ENCODE measurements at places on chromosomes 12 and 14. TPM values are rescaled to one million over a fixed set of nuclear protein-coding genes. Genes with fewer than 3 reads are reported as not detected.

Gene ABHD12B
- 7.6 TPM for total RNA-seq

Gene NINJ2
- total RNA-seq, result 29.0 TPM

Gene KRT72
- 0.37 TPM for total RNA-seq

Gene BCL11B
- 4.5 TPM for total RNA-seq

Gene ZFYVE1
- total RNA-seq, result 13.4 TPM

Gene HOXC5
- total RNA-seq, result 0.22 TPM

Gene LRR1
- 13.6 TPM for total RNA-seq

Gene ACOT6
- not detected for total RNA-seq

Gene PSMB11
- not detected for total RNA-seq

Gene VCPKMT
- total RNA-seq, result 9.0 TPM

Gene TRIAP1
- total RNA-seq, result 14.4 TPM

Gene FOXN4
- not detected for total RNA-seq

Gene PDE3A
- total RNA-seq, result 3.3 TPM

Gene KLRD1
- total RNA-seq, result 7.3 TPM

Gene SMOC1
- total RNA-seq, result not detected

Gene GAS2L3
- 20.5 TPM for total RNA-seq

Gene MGST1
- 247 TPM for total RNA-seq

Gene TGFB3
- 28.6 TPM for total RNA-seq

Gene LALBA
- total RNA-seq, result not detected

Gene BDKRB1
- total RNA-seq, result not detected

Gene ITGA7
- 6.0 TPM for total RNA-seq

Gene DACT1
- total RNA-seq, result 1.0 TPM

Gene TUBA1C
- 83.6 TPM for total RNA-seq

Gene ZFHX2
- 2.2 TPM for total RNA-seq

Gene ASCL4
- not detected for total RNA-seq

Gene KRT78
- total RNA-seq, result not detected

Gene IL26
- not detected for total RNA-seq

Gene NGB
- not detected for total RNA-seq

Gene WIF1
- 250 TPM for total RNA-seq

Gene HAL
- 5.2 TPM for total RNA-seq

Gene C3AR1
- total RNA-seq, result 12.8 TPM

Gene SPIC
- not detected for total RNA-seq

Gene AMN
- total RNA-seq, result 20.9 TPM

Gene SLC38A4
- not detected for total RNA-seq

Gene ART4
- 5.3 TPM for total RNA-seq

Gene NELL2
- total RNA-seq, result 12.6 TPM

Gene DEGS2
- 4.4 TPM for total RNA-seq

Gene MYO1H
- not detected for total RNA-seq

Gene TAS2R7
- total RNA-seq, result not detected

Gene KLRC3
- total RNA-seq, result not detected

Gene HNRNPC
- total RNA-seq, result 390 TPM

Gene GOLGA3
- 78.3 TPM for total RNA-seq

Gene DCN
- 497 TPM for total RNA-seq

Gene TMCC3
- 11.2 TPM for total RNA-seq

Gene HEATR5A
- total RNA-seq, result 39.1 TPM

Gene RNASE9
- total RNA-seq, result not detected

Gene MANSC4
- not detected for total RNA-seq

Gene DHRS2
- not detected for total RNA-seq

Gene ADAM20
- total RNA-seq, result 1.1 TPM

Gene RNU4-1
- total RNA-seq, result 1,832 TPM

Gene C1S
- total RNA-seq, result 151 TPM

Gene KLRF1
- 6.9 TPM for total RNA-seq

Gene ITFG2
- 34.0 TPM for total RNA-seq

Gene RNASE4
- total RNA-seq, result 29.6 TPM

Data from upper lobe of left lung (tissue), 6 donors.